ENCODE measurements at places on chromosomes 1 and 21. TPM values are rescaled to one million over a fixed set of nuclear protein-coding genes. Genes with fewer than 3 reads are reported as not detected.

The KIF26B gene
- total RNA-seq: 0.95 TPM

The NR1I3 gene
- total RNA-seq: not detected

The MARK1 gene
- 4.7 TPM for total RNA-seq

The CCDC27 gene
- not detected for total RNA-seq

The MEX3A gene
- total RNA-seq: 0.15 TPM

The PCP4L1 gene
- total RNA-seq: 7.5 TPM

The CD48 gene
- 1.1 TPM for total RNA-seq

The MPL gene
- total RNA-seq: not detected

The TMEM240 gene
- total RNA-seq: not detected

The LCE1C gene
- 0.57 TPM for total RNA-seq

The AADACL3 gene
- total RNA-seq: not detected

The PLA2G2A gene
- total RNA-seq: 39.5 TPM

The FCGR1A gene
- total RNA-seq: 0.76 TPM

The NBPF10 gene
- 1.0 TPM for total RNA-seq

The PLA2G2D gene
- not detected for total RNA-seq

The ESPN gene
- total RNA-seq: 16.0 TPM

The TMPRSS2 gene
- total RNA-seq: 35.9 TPM

DNA sequence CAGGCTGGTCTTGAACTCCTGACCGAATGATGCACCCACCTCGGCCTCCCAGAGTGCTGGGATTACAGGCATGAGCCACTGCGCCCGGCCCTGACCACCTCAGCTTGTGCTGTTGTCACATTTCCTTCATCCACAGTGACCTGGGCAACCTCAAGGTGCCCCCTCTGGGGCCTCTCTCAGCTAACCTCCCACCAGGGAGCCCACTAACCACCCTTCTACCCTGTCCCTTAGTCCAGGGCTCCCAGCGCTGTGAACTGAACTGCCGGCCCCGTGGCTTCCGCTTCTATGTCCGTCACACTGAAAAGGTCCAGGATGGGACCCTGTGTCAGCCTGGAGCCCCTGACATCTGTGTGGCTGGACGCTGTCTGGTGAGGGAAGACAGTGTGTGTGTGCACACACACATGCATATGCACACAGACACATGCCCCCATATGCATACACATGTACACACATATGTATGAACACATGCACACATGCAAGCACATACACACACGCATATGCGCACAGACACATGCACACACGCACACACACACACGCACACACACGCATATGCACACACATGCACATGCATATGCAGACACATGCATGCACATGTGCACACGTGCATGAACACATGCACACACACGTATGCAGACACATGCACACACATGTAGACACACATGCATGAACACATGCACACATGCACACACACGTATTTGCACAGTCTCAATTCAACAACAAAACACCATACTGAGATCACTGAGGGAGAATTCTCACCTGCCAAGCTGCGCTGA lies 6.2 kb downstream of the ADAMTSL4 start:
- no peak for DNase-seq

GRCh38 chr1:15730936-15731335 lies 5.1 kb upstream of the SLC25A34 start:
- DNase-seq: no peak

- DNase-seq: no peak
These were observed 5.3 kb downstream of the HPCA start for GRCh38 chr1:32891630-32892029.

GRCh38 chr1:89821322-89822108 lies 683 bp downstream of the LRRC8D start:
- no peak for DNase-seq

GRCh38 chr1:23533246-23534023 lies 2.4 kb upstream of the E2F2 start:
- no peak for DNase-seq

DNA sequence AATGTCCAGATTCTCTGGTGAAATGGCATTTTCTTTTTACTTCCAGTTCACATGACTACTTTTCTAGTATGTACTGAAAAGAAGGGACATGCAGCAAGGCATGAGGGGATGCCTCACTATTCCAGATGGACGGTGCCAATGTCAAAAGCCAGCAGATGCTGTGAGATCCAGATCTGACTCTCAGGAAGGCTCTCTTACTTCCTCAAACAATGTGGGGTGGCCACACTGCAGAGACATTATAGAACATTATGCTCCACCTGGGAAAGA lies 17.7 kb downstream of the CRYZ start:
- DNase-seq: no peak

DNA sequence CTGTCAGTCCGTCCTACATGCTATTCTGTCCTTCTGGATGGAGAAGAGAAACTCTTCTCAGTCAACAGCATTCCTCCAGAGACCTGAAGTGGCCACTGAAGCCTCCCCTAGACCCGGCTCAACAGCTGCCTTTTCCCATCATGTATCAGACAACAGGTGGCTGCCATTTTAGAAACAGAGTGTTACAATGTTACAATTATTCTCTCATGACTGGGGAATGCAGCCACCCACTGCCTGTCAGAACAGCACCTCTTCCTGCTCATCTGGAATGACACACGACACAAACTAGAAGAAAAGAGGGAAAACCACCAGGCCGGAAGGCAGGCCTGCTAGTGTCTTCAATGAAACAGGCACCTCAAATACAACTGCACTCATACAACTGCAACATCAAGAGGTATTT lies 105.3 kb downstream of the PGBD5 start:
- no peak for DNase-seq

- DNase-seq: no peak
These were observed 57.0 kb upstream of the TRABD2B start for GRCh38 chr1:48054232-48054631.

GRCh38 chr1:116710420-116711262 lies 43.1 kb upstream of the IGSF3 start:
- DNase-seq: no peak

- no peak for DNase-seq
These were observed 6.3 kb downstream of the NGF start for GRCh38 chr1:115331558-115332331.

DNA sequence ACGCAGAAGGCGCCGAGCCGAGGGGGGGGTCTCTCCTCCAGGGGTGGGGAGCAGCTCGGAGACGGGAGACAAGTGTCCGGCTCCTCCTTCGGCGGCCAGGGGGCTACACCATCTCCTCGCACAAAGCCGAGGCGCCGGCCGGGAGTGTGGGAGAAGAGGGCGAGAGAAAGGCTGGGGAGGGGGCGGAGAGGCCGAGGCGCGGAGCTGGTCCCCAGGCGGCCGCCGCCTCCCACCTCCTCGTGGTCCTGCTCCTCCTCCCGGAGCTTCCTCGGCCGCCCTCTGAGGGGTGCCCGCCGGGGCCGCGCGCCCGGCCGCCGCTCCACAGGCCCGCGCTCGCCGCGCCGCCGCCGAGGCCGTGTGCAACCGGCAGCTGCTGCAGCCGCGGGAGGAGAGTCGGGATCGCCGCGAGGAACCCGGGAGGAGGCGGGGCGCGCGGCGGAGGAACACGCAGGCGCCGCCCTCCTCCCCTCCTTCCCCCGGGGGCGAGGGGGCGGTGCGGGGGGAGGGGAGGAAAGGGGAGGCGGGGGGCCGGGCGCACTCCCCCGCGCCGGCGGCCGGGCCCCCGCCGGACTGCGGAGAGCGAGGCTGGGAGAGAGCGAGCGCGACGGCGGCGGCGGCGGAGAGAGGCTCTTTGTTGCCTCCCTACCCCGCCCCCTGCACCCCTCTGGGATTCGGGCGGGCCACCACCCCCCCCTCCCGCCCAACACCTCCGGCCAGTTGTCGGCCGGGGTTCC lies at the start of gene ENAH:
TSS of gene ENAH (minus strand) at position 395 of the 734 bp plus-strand sequence. CDS start 433 bp downstream, outside the sequence.
- DNase-seq: no peak

GRCh38 chr1:98315309-98315708 lies 346.2 kb upstream of the SNX7 start:
- no peak for DNase-seq

- DNase-seq: no peak
These were observed 4.3 kb downstream of the TNFRSF14 start for GRCh38 chr1:2560299-2561073.

DNA sequence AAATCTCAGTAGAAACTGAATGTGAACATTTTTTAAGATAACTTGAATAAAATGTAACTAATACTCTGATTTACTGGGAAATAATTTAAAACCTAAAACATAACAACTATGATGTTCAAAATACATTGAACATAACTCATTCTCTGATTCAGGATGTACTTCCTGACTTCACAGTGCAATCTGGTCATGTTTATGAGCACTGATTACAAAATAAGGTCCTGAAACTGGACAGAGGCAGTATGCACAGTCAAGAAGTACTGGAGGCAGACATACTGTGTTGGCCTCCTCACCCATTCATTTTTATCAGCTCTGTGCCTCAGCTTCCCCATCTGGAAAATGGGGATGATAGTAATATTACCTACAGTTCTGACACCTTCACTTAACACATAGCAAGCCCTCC lies 651.3 kb downstream of the PTPRC start:
- DNase-seq: no peak

DNA sequence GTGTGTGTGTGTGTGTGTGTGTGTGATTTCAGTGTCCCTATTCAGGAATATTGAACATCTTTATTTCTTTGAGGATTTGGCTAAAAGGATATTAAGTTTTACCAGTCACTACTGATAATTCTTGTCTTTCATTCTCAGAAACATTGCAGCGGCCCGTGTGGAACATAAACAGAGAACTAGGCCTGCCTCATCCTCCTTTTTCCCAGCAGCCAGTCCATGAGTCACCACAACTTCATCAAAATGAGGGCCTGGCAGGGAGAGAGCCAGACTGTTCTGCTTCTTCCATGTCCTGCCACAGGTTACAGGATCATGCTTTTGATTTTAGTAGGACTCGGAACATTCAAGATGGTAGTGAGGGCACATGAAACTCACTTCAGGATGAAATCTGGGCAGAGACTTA lies 50.7 kb downstream of the LRIG2 start:
- no peak for DNase-seq

DNA sequence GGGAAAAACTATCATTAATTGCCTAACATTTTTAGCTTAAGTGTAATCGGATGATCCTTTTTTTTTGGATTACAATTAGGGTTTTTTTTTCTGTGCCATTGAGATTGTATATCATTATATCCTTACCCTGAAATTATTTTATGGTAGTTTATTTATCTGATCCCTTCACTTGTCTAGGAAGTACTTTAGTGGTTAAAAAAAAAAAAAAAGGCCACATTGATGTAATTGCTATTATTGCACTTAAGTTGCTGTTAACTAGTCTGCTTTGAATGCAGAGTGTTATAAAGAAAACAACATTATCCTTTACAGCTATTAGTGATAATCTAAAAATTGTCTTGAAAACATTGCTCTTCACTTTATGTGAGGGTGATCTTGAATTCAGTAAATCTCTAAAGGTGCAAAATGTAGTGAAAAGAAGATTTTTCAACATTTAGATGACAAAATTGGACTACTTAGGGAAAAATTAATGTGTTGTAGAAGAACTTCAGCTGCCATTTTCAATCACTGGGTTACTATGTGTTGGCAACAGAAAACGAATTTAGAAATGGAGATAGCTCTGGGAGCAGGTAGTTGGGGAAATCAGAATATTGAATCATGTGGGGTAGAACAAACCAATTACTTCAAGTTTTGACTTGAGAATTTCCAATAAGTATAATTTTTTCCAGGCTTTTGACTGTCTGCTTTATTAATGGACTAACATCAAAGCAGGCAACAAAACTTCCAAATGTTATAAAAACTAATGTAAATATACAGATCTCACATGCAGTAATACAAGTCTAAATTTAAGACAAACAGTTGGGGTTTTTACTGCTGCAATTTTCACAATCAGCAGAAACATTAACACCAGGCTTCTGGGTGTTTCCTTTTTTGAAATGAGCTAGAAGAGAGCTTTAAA lies 5.0 kb downstream of the ADGRL2 start:
- DNase-seq: no peak

- DNase-seq: no peak
These were observed 202.2 kb upstream of the KIAA0040 start for GRCh38 chr1:175394739-175395138.

DNA sequence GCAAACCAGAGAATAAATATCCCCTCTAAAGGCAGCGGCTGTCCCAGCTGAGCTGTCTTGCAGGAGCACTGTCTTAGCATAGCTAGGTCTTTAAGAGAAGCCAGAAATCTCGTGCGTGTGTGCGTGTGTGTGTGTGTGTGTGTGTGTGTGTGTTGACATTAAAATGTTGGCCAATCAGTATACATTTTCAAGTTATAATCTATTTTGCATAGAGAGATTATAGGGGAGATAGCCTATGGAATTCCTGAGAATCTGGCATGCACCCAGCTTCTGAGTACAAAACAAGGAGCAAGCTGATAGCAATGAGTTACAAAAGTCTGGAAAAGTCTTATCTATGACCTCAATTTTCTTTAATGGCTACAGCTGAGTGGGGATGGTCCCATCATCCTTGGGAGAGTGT lies 17.7 kb downstream of the METTL13 start:
- DNase-seq: no peak

GRCh38 chr21:35281956-35282355 lies 232.9 kb upstream of the RUNX1 start:
- no peak for DNase-seq

DNA sequence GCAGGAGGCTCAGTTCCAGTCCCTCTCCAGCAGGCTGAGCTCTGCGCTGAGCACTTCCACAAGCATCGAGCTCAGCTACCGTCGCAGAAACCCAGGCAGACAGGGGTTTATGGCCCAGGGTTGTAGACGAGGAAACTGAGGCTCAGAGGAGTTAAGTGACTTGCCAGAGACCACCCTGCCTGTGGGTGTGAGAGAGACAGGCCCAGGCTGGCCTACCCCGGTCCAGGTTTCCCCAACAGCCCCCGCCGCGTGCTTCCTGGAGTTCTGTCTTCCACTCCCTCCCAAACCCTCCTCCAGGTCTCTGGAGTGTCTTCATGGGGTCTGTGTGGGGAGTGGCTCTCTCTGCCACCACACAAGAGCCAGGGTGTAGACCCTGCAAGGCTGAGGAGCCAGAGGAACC lies 615.9 kb downstream of the PTPRU start:
- no peak for DNase-seq

DNA sequence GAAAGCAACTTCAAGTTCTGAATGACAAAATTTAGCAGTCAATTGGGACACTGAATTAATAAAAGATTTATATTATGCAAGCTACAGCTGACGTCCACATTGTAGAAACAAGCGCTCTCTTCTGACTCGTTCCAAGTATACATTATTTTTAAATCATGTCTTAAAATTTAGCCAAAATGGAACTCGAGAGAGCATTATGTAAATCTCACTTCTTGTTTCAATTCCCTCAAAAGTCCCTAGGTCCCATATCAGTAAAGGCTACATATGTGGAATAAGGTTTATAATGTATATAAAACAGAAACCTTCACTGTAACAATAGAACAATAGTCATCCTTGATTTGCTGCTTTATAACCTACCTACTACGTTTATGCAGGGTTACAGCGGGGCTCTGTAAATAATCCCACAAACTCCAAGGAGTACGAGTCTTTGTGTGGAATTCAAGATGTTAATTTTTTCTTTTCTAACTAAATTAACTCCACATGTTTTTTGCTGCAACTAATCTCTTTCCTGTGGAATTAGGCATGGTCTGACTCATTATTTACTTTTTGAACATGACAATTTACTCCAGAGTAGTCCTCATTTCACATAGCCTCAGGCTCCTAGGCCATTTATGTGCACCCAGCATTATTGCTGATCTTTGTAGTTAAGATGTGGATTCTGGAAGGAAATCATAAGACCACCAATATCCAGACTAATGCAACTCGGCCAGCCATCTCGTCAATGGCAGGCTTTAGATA lies 785.1 kb downstream of the LTN1 start:
- no peak for DNase-seq

Data from esophagus squamous epithelium (tissue), 5 donors.